ENCODE measurements at places on chromosomes 1 and 21.

GRCh38 chr21:38496224-38496623 lies 2.1 kb downstream of the ERG start:
- no peak for DNase-seq

GRCh38 chr1:246184503-246184902 lies 322.6 kb downstream of the SMYD3 start:
- DNase-seq: no peak

DNA sequence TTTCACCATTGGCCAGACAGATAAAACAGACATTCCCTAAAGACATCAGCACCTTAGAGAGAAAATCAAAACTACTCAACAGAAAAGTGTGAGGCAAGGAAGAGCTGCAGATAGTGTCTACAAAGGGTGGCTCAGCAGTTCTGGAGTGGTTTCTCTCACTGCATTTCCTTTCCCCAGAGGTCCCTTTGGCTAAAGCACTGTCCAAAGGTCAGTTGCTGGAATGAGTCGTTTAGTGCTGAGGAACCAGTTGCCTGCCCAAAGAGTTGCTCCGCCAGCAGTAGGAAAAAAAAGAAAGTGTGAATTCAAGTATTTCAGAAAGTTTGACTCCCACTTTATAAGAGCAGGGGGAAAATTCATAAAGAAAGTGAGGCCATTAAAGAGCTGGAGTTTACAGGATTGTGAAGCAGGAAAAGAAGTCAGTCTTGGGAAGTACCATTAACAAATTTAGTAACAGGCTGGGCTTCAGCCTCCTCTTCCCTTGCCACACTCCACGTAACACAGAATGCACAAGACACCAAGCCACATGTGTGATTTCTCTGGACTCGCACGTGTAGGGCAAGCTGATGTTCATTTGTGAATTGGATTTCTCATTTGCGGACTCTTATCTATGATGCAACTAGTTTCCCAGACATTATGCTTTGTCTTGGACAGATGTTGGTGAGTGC lies 122.2 kb downstream of the RUNX1 start:
- DNase-seq: no peak

GRCh38 chr1:114154963-114155322 lies 1.3 kb upstream of the SYT6 start:
- DNase-seq: no peak

DNA sequence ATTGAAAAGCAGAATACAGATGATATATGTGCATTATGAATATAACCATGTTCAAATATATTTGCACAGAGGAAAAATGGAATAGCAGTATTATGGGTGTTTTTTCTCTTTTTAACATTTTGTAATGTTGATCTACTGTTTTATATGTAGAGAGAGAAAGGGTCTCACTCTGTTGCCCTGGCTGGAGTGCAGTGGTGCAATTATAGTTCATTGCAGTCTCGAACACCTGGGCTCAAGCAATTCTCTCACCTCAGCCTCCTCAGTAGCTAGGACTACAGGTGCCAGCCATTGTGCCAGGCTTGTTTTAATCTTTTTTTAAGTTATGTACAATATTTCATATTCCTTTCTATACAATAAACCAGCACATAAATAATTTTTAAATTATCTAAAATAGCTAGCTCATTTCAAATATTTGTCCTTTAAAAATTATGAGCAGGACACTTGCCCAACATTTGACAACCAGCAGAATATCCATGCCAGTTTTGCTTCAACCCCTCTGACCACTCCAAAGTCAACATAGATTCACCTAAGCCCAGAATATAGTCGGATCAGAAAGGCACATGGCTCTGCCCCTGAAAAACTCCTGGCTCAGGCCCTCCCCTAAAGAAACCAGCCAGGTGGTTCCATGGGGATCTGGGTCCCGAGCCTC lies 29.8 kb downstream of the ZNF281 start:
- no peak for DNase-seq

DNA sequence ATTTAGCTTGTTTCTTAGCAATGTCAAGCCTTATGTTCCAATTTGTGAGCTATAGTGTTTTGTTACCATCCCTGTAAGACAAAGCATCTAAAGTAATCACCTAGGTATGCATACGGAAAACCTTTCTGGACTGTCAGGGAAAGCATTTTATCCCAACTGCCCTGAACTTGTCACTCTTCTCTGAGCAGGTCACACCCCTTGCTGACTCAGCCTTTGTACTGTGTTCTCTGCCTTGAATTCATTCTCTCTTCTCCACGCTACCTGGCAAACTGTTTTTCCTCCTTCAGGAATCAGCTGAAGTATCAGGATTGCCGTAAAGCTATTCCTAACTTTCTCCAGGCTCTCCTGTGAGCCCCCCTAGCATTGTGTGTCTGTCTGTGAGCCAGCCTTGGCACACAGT lies 54.2 kb downstream of the PBX1 start:
- no peak for DNase-seq

- no peak for DNase-seq
These were observed 89.9 kb downstream of the TBX19 start for GRCh38 chr1:168370586-168370985.

DNA sequence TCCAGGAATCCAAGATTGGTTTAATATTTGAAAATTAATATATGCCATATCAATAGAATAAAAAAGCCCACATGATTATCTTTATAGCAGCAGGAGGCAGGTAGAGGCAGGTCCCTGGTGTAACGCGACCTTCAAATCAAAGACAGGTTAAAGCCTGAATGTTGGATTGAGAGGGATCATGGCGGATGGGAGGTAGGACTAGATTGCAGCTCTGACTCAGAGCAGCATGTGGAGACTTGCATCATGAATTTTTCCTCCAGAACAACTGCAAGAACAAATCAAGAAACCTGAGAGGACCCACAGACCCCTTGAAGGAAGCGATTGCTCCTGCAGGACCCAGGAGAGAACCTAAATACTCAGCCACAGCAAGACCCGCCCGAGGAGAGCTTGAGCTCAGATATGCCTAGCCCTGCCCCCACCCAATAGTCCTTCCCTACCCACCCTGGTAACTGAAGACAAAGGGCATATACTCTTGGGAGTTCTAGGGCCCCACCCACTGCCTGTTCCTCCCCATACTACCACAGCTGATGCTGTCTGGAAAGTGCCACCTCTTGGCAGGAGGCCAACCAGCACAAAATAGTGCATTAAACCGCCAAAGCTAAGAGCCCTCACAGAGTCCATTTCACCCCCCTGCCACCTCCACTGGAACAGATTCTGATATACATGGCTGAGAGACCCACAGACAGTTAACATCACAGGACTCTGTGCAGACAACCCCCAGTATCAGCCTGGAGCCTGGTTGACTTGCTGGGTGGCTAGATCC lies 19.5 kb downstream of the S100B start:
- no peak for DNase-seq

DNA sequence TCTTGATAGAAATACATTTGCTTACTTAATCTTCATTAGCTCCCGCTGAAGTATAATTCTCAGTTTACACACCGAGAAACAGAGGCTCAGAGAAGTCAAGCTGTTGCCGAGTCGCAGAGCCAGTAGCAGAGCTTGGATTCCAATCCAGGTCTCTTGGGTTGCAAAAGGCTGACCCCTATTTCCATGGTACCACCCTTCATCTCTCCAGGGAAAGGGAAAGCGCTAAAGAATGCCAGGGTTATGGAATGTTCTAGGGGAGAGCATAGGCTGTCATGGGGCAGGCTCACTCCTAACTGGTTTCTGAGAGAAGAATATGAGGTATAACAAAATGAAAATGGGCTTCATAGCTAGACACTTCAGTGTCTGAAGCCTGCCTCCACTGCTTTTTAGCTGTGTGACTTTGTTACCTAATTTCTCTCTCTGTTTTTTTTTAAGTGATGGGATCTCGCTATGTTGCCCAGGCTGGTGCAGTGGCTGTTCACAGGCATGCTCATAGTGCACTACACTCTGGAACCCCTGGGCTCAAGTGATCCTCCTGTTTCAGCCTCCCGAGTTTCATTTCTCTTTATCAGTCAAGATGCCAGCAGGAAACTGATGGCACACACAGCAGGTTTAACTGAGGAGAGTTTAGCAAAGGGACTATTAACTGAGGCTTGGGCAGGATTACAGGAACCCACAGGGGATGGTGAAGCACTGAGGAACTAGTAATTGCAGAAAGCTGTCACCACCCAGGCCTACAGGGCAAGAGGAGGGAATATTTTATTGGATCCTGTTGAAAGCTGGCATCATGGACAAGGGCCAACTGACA lies 25.5 kb upstream of the ATF3 start:
- DNase-seq: no peak

- no peak for DNase-seq
These were observed 90.6 kb upstream of the CACNA1E start for GRCh38 chr1:181392613-181393220.

- no peak for DNase-seq
These were observed 16.4 kb upstream of the KCNK1 start for GRCh38 chr1:233597489-233597901.

GRCh38 chr1:17750333-17750732 lies 4.8 kb upstream of the ACTL8 start:
- no peak for DNase-seq

DNA sequence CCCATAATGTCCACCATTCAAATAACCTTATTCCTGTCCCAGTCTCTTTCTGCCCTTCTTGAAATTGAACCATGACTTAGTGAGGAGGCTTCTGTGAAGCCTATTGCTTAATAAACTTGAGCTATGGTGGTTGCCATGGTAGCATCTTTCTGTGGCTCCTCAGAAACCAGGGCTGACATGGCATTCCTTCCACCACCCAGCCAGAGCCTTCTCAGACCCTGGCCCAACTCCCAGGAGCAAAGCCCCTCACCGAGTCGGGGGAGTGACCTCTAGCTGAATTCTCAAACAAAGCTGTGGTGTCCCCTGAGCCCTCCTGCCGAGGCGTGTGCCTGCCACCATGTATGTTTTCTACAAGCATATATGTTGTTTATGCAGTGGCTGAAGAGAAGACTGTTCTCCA lies 259.1 kb downstream of the CACNA1E start:
- DNase-seq: no peak

GRCh38 chr21:38264571-38264970 lies 7.8 kb downstream of the KCNJ15 start:
- DNase-seq: no peak

DNA sequence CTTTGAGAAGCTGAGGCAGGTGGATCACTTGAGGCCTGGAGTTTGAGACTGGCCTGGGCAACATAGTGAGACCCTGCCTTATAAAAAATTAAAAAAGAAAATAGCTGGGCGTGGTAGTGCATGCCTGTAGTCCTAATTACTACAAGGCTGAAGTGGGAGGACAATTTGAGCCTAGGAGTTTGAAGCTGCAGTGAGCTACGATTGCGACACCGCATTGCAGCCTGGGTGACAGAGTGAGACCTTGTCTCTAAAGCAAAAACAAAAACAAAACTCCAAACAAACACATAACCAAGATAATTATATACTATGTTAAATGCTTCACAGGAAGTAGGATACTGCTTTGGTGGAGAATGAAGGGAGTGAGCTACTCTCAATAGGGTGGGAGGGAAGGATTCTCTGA lies 5.4 kb upstream of the PAFAH2 start:
- DNase-seq: no peak

GRCh38 chr1:220891224-220892085 lies 12.2 kb downstream of the HLX start:
- DNase-seq: no peak

DNA sequence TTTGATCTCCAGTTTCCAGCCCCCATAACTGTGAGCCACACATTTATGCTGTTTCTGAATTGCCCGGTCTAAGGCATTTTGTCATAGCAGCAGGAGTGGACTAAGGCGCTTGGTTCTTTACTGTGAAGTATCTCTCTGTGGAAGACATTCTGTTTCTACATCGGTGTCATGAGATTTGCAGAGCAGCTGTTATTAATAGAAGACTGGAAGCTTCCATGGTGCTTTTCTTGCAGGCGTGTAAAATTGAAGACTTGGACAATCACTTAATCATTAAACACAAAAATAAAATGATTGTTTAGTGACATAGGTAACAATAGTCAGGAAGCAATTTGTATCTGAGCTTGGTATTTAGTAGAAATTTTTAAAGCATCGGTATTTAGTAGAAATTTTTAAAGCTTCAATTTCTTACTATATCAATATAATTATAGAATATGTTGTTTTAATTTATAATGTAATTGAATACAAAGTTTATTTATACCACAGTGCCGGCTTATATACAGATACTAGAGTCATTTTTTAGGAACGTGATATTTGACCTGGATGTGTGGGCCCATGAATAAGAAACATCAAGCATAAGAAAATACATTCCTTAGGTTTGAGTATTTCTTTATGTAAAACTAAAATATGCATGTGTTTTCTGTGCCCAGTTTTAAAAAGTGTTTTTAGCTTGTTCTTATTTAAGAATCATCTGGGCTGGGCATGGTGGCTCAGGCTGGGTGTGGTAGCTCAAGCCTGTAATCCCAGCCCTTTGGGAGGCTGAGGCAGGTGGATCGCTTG lies 60.6 kb upstream of the COL6A1 start:
- DNase-seq: no peak

DNA sequence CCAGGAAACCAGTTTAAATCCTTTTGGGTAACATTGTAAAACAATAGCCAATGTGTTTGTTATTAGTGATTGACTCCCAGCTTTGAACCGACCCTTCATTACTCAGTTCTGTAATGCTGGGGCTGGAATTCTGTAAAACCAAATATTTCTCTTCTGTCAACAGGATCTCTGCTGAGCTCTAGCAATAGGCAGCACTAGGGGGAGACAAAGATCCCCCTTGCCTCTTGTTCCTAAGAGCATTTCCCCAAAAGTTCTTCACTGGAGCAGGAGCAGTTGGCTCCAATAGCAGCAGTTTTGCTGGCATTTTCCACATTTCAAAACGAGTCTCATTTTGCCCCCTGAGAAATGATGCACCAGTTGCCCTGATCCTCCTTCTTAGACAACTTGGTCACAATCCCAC lies 1671.1 kb downstream of the MRPL39 start:
- DNase-seq: no peak

- no peak for DNase-seq
These were observed 32.2 kb upstream of the RPTN start for GRCh38 chr1:152191260-152191659.

Measured in stimulated activated CD4-positive, alpha-beta T cell treated with anti-CD3 and anti-CD28 coated beads, Interleukin-15, amount 100 ng/mL, for 1 hour (primary cell).